HL-60 (cell line): ENCODE measurements at places on chromosomes 13 and 19.
A peak's percentile ranks its signal among the peaks of the same experiment; 100 is the strongest.

DNA sequence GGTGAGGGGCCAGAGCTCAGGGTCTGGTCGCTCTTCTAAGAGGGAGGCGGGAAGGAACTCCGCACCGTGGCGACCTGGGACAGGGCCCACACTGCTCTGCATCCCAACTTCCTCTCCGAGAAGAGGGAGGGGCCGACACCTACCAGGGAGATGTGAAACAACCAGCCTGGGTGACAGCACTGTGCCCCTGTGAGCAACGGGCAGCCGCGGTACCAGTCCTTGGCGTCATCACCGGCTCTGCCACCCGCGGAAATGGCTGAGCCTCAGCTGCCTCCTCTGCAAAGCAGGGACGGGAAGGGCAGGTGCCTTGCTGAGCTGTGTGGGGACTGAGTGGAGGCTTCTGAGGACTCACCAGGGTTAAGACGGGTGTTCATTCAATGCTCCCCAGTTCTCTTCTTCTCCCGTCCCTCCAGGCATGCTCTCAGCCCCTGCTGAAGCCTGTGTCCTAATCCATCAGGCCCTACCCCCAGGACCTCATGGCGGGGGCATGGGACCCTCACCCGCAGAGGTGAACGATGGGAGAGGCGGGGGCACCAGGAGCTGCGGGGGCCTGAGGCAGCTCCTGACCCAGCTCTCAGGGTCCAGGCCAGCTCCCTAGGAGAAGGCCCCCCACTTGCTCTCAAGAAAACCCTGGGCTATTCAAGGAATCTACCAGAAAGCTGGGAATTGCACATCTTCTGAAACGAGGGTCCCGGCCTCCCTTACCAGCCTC is 9.3 kb downstream of the ZNF787 start:
- peak; percentile 95 for DNase-seq

DNA sequence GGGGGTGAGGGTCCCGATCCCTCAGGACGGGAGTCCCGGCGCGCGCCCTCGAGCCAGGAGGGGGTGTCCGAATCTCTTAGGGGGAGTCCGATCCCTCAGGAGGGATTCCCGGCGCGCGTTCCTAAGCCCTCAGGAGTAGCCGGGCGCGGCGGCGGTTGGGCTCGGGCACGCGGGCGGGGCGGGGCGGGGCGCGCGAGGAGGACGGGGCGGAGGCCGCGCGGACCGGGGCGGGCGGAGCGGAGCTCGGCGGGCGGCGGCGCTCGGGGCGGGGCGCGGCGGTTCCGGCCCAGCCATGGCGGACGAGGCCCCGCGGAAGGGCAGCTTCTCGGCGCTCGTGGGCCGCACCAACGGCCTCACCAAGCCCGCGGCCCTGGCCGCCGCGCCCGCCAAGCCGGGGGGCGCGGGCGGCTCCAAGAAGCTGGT is at the start of gene CUL4A:
Gene CUL4A (plus strand): TSS at position 278 of the 423 bp plus-strand sequence. CDS start 15 bp downstream, at position 293.
- peak; percentile 75 for DNase-seq

DNA sequence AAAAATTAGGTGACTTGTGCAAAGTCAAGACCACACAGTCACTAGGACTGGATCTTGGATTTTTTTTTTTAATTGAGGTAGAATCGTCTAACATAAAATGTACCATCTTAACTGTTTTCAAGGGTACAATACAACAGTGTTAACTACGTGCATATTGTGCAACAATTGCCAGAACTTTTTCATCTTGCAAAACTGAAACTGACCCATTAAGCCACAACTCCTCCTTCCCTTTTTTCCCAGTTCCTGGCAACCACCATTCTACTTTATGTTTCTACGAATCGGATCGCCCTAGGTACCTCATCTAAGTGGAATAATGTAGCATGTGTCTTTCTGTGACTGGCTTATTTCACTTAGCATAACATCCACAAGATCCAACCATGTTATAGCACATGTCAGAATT is 37.5 kb upstream of the POMP start:
- peak; percentile 43 for DNase-seq

DNA sequence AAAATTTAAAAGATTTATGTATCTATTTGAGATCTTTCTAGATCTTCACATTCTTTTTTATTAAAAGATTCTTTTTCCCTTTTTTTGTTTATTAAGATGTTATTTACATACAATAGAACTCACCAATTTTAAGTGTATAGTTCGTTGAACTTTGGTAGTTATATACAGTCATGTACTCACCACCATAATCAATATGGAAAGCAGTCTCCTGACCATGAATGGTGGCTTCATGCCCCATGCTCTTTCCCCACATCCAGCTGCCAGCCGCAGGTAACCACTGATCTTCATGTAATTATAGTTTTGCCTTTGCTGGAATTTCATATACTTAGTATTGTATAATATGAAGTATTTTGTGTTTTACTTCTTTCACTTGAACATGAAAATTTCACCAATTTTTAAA is 20.6 kb upstream of the GPR183 start:
- no peak for DNase-seq

DNA sequence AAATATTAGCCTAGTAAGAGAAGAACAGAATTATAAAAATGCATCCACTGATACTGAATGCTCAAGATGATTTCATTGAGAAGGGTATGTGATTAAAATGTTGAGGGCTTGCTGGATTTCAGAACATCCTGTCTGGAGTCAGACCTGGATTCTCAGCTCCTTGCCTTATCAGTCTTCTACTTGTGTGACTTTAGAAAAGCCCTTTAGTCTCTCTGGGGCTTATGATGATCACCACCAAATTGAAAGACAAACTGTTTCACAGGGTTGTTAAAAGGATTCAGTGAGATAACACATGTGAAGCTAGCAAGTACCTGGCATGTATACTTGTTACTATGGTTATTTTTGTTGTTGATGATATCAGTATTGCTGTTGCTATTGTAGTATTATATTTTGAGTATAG is 118.4 kb downstream of the GPC6 start:
- DNase-seq: no peak

DNA sequence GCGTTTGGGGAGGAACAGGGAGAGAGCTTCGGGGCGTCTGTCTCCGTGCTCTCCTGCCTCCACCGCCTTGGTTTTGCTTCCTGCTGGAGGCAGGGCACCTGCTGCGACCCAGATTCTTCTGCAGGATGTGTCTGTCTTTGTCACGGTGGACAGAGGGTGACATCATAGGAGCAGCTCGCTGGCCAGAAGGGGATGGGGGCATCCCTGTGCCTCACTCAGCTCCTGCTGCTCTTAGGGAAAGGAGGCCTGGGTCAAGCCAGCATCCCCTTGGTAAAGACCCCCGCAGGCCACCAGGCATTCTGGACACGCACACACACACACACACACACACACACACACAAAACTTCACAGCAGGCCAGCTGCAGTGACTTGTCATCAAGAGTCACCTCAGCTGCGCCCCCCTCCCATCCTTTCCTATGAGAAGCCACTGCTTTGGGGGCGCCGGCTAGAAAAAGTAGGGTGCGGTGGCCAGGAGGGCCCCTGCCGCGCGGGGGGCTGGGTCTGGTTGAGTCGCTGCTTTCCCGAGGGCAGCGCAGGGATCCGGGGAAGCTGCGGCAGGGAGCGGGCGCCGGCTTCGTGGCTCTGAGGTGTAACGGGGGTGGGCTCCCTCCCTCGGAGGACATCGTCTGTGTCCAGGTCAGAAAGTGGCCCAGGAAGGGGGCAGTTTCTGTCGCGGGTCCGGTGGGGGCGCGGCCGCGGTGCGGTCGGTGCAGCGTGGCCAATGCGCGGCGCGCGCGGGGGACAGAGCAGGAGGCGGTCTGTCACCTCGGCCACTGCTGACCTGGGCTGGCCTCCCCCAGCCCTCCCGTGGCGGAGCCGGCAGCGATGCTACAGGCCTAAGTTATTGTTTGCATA is 15.8 kb upstream of the NPAS1 start:
- DNase-seq: no peak

GRCh38 chr13:95226932-95227695 is 74.1 kb downstream of the ABCC4 start:
- no peak for DNase-seq

DNA sequence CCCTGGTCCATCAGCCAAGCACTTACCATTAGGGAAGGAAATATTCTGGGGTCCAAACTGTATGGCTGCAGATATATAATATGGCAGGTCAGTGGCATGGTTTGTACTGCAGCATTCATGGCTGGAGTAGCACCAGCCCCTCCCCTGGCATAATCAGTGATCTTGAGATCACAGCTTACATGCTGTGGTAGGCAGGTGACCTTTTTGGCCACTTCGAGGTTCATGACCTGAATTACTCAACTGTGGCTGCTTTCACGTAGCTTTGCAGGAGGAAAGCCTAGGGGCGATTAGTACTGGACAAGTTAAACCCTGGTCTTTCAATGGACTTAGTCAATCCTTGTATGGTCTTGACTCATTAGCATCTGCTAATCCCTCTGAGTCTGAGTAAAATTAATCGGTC is 169.8 kb downstream of the SPRY2 start:
- DNase-seq: no peak

DNA sequence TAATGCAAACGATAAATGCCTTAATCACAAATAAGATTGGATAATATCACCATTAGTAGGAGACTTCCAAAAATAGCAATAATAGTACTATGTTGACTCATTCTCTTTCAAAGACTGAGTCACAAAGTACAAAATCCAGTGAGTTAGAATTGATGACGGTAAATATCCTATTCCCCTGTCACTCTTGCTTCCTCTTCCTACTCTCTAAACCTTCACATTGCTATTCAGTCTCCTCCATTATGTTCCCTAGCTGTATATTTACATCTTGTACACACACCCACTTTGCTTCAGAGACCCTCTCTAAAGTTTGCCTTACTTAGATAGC is 26.3 kb upstream of the INTS6 start:
- no peak for DNase-seq

- no peak for DNase-seq
These were observed 506.7 kb upstream of the PCDH9 start for GRCh38 chr13:67736646-67737420.

GRCh38 chr13:46468570-46469463 is 81.8 kb upstream of the RUBCNL start:
- no peak for DNase-seq

GRCh38 chr13:74052402-74052928 is 81.7 kb downstream of the KLF12 start:
- no peak for DNase-seq

DNA sequence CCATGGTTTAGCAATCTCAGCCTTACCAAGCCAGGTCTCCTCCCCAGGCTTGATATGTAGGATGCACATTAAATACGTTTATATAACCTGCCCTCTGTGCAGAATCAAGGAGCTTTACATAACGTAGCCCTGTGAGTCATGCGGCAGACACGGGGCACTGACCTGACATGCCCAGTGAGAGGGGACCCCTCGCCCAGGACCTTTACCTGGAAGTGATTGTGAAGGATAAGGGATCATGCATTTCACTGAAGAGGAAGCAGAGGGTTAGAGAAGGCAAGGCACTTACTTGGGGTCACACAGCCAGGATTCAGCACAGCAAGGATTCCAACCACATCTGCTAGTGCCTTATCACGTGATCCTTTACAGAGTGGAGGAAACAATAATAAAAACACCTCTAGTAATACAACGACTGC is 18.9 kb upstream of the FOSB start:
- DNase-seq: no peak

GRCh38 chr13:73673931-73674330 is 460.3 kb downstream of the KLF12 start:
- no peak for DNase-seq

GRCh38 chr13:113029487-113030258 is 60.7 kb downstream of the MCF2L start:
- DNase-seq: peak; percentile 27

GRCh38 chr19:38228005-38228377 is 4.0 kb upstream of the DPF1 start:
- no peak for DNase-seq

GRCh38 chr19:54099190-54099902 is 1.3 kb downstream of the OSCAR start:
- DNase-seq: no peak

GRCh38 chr13:106161146-106161545 is 374.3 kb downstream of the EFNB2 start:
- no peak for DNase-seq

DNA sequence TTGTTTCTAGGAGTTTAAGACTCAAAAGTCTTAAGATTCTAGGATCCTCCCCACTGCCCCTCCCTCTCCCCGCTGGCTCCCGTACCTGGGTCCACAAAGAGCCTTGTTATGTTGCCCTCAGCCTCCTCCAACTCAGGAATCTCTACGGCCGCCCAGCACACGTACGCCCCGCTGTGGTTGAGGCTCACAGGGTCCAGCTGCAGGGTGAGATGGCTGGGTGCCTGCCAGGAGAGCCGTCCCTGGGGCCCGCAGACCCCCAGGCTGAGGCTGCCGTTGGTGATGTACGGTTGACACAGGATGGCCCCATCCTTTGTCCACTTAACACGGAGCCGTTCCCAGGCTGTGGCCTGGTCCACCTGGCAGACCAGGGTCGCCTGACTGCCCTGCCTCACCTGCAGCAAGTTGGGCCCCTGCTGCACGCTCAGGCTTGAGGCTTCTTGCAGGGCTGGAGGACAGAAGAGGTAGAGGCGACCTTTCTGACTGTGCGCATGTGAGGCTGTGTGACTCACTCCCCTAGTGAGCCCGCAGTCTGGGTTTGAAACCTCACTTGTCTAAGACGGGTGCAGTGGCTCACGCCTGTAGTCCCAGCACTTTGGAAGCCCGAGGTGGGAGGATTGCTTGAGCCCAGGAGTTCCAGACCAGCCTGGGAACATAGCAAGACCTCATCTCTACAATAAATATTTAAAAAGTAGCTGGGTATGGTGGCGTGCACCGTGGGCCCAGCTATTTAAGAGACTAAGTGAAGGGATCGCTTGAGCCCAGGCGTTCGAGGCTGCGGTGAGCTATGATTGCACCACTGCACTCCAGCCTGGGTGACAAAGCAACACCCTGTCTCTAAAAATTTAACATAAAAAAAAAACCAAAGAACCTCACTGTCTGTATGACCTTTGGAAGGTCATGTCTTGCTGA is 4.0 kb downstream of the TMIGD2 start:
- no peak for DNase-seq

GRCh38 chr13:26819046-26819445 is 58.5 kb upstream of the GPR12 start:
- no peak for DNase-seq

- DNase-seq: peak; percentile 49
These were observed 25.2 kb upstream of the IGSF23 start for GRCh38 chr19:44587963-44588770.

- DNase-seq: no peak
These were observed 8.8 kb upstream of the CDC34 start for GRCh38 chr19:522726-523125.

DNA sequence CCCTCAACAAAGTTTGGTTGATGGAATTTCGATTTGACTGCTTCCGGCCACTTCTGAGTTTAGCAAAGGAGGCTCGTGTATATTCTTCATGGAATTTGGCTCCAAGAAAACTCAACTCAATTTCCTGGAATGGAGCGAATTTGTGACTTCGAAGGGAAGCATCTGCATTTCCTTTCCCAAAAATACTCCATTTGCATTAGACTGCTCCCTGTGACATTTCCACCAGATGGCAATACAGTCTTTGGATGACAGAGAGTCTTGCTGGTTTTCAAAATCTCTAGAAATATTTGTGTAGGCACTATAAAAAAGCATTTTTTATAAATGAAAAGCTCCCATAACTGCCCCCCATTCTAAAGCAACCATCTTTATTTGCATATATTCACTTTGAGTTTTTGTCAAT is 4.1 kb downstream of the C1QTNF9 start:
- no peak for DNase-seq

- DNase-seq: peak; percentile 52
These were observed 77.0 kb downstream of the LRRC63 start for GRCh38 chr13:46288570-46289259.
